ENCODE measurements at places on chromosomes 3 and 15.

DNA sequence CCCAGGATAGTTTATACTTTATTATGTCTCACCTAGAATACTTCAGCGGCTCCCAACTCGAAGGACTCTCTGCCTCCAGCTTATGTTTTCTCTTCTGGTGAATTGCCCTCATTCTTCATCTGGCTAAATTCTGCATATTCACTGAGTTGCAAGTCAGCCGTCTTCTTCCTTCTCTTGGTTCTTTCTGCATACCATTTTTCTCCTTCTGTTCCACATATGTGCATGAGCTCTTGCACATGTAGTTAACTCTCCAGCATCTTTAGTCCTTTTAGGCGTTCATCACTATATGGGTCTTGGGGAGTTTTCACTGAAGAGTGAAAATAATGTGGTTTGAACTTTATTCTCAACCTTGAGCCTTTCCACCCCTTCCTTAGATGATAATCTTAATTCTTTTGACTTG is 70.1 kb downstream of the AP4E1 start:
- no peak for DNase-seq

DNA sequence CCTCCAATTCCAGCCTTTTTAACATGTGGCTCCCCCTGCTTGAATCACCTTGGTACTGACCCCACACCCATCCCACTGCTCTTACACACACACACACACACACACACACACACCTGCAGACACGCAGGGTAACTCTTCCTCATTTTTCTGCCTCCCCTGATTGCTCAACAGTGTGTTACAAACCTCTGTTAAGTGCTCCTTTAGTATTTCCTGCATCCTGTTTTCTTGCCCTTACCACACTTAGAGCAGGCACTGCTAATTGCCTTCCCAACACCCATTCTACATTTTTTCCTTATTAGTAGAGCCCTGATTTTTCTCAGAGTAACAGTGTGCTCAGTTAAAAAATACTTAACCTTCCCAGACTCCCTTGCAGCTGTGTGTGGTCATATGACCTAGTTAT is 184.0 kb downstream of the EBLN2 start:
- no peak for DNase-seq

DNA sequence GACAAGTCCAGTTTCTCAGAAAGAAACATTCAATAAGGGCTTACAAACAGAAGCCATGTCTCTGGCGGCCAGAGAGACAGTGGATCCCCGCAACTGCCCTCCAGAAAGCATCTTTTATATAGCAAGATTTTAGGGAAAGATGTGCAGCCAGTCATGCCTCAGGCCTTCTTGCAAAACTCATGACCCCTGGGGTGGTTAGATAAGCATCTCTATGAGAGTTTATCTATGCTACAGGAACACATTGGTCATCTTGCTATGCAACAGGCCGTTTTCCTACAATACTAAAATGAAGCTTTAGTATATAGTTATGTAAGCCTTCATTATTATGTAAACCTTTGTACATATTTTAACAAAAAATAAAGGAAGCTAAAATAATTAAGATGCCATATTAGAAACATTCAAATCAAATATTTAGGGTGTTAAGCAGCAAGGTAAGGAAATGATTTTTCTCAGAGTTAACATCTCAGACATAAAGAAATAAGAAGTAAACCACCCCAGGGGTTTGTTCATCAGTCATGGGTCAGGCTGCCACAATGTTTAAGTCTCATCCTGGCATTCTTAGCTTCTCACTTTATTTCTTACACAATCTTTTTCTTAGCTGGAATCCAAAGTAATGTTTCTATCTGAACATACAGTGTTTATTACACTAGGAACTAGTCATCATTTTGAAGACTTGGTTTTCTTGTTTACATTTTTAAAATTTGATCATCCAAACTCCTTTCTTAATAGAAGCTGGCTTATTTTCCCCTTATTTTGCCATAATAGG is 6.3 kb upstream of the FSIP1 start:
- DNase-seq, result no peak

DNA sequence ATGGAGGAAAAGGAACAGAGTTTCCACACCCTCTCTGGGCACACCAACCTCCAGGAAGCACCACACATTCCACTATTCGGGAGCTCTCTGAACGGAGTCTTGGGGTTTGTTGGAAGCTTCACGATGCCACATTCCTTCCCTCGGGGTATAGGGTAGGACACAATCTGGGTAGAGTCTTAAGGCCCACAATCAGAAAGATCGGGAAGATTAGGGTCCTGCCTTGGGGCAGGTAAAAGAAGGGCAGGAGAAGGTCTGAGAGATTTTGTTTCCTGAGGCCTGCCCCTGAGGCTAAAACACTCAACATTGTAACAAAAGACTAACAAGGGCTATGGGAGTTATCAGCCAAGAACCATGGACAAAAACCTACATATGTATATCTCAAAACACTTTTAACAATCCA is 89.2 kb upstream of the RAP2B start:
- DNase-seq, result no peak

DNA sequence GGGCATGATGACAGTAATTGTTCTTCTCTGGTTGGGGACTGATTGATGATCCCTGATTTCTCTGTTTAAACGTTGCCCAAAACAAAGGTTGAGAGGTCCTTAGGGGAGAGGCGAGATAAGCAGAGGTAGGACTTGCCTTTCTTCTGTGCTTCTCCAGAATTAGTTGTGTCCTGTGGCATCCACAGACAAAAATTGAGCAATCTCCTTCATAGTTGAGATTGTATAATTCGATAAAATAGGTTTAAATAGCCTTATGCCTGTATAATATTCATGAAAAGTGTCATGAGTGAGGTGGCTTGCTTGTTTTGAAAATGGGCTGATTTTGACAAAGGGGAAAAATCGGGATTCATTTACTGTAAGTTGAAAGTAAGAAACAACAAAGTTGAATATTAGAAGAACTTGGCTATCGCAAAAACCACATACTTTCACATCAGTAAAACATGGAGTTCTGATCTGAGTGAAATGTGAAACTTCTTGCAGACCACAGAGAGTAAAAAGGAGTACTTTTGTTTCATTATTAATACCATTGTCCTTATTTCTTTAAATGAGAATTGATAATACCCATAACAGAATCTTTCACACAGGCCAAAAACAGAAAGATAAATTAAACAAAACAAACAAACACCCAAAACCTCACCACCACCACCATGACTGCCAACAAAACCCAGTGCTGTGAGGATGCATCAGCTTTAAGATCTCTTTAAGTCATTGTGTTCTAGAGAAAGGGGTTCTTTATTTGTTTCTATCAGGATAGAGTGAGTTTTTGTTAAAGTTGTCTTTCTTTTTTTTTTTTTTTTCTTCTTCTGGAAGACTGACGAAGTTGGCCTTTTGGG is 155.7 kb downstream of the LPP start:
- no peak for DNase-seq

DNA sequence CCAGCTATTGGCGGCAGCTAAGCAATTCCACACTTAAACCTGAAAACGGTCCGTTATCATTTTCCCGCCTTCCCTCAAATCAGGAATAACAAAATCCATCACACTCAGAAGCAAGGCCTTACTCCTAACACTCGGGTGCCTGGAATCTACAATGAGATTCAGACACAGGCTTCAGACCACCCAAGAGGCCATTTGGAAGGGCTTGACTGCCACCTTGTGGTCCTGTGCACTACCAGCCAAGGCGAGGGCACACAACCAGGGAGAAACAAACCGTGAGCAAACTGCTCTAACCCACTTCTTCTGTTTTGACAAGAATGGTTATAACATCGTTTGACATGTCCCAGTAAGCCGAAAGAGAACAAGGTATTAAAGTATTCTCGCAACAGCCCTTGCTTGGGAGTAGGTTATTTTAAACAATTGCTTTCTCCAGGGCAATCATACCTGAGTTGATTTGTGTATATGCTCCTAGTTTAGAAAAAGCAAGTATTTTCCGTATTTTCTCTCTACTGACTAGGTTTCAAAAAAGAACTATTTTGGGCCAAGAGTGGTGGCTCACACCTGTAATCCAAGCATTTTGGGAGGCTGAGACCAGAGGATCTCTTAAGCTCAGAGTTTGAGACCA is 40.1 kb upstream of the TAFA4 start:
- no peak for DNase-seq

GRCh38 chr3:12025584-12025983 is 21.4 kb downstream of the SYN2 start:
- DNase-seq, result no peak

DNA sequence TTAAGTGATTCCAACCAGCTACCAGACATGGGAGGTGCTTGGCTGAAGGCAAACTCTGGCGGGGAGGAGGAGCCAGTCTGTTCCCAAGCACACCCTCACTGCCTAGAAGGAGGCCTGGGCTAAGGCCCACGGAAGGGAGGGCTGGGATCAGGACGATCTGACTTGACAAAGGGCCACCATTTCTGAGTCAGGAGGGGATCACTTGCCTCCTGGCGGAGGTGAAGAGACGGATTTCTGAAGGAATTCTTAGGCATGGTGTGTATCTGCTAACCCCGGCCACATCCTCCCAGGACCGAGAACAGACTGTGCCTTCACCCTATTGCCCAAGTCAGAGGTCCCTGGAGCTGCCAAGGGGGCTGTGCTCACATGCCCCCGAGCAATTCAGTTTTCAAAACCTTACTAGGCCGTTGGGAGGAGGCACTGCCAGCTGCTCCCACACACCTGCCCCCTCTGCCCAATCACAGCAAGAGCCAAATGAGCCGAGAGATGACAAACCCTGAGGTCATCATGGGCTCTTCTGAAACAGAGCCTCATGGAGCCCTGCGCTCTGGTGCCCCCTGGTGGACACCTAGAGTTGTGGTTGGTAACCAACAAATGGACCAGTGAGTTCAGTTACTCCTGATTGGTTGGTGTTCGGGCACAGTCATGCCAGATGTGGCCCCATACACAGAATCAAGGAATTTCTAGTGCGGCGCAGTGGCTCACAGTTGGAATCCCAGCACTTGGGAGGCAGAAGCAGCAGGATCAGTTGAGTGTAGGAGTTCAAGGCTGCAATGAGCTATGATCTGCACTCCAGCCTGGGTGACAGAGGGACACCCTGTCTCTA is 6.5 kb upstream of the TNK2 start:
- peak; percentile 91 for DNase-seq

GRCh38 chr15:66614951-66615760 is 49.4 kb upstream of the LCTL start:
- no peak for DNase-seq

GRCh38 chr3:123193448-123194101 is 8.2 kb upstream of the SEC22A start:
- no peak for DNase-seq

DNA sequence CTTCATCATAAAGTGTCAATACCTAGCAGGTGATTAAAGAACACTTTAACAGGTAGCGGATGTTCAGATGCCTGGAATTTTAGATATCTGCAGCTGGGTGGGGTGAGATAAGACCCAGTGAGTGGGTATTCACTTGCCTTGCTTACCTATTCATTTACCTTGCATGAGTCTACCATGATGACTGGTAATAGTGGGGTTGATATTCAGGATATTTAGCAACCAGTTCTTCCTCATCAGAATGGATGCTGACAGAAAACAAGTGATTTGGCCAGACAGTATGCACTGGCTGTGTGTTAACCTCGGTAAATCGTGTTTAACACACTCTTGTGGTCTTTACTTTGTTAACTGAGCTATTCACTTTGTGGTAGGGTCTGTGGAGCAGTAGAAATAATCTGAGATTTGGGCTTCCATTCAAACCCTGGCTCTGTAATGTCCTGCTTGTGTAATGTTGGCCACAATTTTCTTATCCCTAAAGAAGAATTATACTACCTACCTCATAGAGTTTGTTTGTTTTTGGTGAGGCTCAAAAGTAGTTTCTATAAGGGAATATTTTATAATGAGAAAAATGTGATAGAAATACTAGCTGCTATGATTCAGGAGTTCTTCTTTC is 391.9 kb upstream of the TBL1XR1 start:
- no peak for DNase-seq

DNA sequence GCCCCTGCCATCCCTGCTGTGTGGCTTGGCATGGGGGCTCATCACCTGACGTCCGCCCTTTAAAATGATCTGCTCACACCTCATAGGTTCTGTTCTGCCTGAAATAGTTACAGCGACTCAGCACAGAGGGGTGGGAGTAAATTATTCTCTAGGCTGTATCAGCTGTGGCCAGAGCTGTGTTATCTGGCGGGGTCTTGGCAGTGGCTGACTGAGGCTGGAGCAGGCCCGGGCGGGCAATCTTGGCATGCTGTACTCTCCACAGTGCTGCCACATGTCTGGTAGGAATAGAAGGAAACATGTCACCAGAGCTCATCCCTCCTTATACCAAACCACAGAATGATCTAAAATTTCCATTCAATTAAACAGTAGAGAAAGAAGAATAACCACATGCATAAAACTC is 499.9 kb upstream of the LMCD1 start:
- DNase-seq, result no peak

DNA sequence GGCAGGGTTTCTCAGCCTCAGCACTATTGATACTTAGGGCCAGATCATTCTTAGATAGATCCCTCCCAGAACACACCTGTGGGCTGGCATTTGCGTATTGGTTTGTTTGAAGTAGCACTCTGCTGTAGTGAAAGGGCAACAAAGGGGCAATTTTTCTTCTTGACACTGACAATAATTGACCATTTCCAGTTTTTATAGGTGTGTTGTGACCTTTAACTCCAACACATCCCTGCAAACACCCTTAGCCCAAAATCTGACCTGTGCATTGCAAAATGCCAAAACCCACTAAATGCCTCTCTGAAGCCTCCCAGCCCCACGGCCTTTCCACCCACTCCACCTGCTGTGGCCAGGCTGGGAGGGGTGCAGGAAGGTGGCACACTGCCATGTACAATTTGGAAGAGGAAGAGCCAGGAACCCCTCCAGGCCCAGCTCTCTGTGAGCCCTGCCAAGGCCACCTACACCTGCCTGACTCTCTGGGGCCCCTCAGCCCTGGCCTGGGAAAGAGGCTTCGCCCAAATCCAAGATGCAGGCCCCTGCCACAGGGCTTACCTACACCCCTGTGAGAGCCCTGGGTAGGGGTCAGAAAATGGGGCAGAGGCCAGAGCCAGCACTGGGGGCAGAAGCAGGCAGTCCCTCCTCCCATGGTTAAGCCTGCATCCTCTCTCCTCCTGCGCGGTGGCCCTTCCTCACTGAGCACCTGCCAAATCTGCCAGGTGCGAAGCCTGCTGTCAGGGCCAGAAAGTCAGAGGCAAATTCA is 9.6 kb upstream of the CYP11A1 start:
- DNase-seq, result no peak

DNA sequence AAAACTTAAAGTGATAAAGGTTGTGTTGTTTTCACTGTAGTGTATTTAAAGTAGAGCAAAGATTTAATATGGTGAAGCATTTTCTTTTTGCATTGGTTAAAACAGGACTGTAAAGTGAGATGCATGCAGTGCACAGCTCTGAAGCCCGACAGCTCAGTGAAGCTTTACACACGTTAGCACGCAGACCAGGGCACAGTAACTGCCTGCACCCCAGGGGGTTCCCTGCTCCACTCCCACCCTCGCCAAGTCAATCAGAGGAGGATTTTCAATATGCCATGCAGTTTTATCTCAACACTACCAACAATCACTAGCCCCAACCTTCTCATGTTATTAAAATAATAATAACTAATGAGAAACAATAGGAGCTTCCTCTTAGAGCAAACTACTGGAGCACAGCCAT is 28.1 kb upstream of the BCL2L10 start:
- no peak for DNase-seq

GRCh38 chr15:67999320-68000100 is 54.6 kb upstream of the PIAS1 start:
- no peak for DNase-seq

- no peak for DNase-seq
Measured at GRCh38 chr3:158685159-158685558, 12.7 kb upstream of the LXN start.

- DNase-seq, result no peak
Measured at GRCh38 chr15:96574782-96575181, 244.3 kb downstream of the NR2F2 start.

- DNase-seq, result no peak
Measured at GRCh38 chr3:42493798-42494151, 8.7 kb upstream of the VIPR1 start.

- no peak for DNase-seq
Measured at GRCh38 chr15:96107916-96108315, 222.6 kb upstream of the NR2F2 start.
